ENCODE measurements at places on chromosomes 4 and X.

DNA sequence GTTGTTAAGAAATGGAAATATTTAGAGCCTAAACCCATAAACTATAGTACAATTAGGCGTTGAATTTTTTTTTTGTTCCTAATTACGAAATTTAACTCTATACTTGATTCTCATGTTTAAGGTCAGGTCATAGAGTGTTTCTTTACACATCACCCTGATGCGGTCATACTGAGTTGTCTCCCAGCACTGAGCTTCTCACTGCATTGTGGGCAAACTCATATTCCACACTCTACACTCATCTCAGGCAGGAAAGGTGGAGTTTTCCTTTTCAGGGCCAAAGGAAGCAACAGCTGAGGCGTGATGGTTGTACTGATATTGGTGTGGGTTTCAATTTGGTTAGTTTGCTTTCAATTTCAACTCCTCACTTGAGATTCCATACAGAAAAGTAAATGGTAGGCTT lies 75.4 kb downstream of the FAT4 start:
- no peak for DNase-seq

DNA sequence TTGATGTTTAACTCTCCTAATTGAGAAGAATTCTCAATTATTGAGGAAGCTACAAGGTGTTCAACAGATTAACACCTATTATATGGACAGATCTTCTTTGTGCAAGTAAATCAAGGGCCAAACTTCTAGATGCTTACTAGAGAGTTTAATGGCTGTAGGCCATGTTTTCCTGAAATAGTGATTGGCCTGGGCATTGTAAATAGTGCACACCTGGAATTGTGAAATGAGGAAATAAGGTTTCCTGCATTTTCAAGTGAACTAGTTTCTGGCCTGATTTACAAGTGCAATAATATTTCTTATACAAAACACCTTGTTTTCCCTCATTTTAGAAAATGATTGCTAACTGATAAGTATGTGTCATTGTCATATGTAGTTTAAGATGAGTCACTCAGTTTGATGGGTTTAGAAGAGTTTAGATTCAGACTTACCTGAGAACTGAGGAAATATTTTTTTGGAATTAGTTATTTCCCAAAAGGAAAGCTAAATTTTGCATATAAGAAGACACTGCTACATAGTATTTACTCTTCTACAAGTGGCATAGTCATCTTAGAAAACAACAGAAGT lies 21.2 kb downstream of the AFF1 start:
- DNase-seq, result no peak

DNA sequence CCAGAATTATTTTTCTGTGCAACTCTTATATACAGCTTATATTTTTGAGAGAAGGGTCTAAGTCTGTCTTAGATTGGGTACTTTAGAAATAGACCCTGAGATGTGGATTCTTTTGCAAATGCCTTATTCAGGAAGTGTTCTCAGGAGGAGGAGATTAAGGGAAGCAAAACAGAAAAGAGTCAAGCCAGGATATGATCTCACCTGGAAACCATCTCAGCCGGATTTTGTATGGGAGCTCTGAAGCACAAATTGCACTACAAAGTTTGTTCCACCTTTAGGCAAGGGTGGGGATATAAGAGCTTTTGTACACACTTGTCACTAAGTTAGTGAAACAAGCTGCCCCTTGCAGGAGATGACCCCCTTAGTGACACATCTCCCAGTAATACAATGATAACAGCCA lies 121.2 kb upstream of the GRPR start:
- no peak for DNase-seq

- no peak for DNase-seq
Measured at GRCh38 chrX:75784680-75785491, at the start of gene MAGEE2. Gene MAGEE2 (minus strand): TSS chrX:75785254. CDS start chrX:75785051, 203 bp downstream.

GRCh38 chr4:15396157-15396800 lies 31.6 kb upstream of the C1QTNF7 start:
- no peak for DNase-seq

DNA sequence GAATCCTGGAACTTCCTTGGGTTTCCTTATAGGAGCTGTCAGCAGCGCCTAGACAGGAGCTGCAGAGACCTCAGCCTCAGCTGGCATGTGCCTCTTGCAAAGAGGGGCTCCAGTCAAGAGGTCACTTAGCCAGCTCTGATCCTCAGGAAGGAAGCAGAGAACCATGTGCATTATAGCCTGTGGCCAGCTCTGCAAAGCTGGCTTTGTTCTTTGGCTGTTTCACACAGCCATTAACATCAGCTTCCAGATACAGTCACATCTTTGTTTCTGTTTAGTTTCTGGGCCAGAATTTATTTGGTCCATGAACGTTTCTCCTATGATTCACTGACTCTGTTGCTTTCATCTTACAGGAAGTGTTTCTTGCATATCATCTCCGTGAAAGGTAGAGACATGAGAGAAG lies 92.4 kb downstream of the CC2D2A start:
- DNase-seq, result no peak

DNA sequence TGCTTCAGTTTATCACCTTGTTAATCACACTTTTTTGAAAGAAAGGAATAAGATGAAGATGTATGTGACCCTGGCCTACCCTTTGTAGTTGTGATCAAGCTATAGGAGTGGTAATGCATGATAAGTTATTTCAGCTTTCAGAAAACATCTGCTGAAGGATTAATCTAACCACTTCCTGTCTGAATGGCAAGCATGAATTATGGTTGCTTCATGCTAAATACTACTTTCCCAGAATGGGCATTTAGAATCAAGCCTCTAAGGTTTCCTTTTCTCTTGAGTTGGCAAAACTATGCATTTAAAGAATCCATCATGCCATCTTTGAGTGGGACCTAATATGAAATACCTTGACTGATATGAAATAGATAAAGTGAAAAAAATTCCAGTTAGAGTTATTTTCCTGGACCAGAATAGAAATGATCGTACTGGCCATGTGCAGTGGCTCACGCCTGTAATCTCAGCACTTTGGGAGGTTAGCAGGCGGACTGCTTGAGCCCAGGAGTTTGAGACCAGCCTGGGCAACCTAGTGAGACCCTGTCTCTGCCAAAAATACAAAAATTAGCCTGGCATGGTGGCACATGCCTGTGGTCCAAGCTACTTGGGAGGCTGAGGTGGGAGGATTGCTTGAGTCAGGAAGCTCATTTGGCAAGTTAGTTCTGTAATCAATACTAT lies 59.1 kb downstream of the ANXA3 start:
- peak; percentile 35 for DNase-seq

DNA sequence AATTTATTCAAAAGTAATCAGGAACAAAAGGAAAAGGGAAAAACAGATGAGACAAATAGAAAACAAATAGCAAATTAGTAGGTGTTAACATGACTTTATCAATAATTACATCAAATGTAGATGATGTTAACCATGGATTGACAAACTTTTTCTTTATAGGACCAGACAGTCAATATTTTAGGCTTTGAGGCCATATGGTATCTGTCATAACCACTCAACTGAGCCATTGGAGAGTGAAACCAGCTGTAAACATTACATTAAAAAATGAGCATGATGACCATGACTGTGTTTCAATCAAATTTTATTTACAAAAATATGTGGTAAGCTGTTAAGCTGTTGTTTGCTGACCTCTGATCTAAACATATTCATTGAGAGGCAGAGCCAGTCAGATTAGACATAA lies 118.5 kb upstream of the NWD2 start:
- DNase-seq, result no peak

- DNase-seq, result no peak
Measured at GRCh38 chrX:24369816-24370215, 9.4 kb downstream of the SUPT20HL1 start.

DNA sequence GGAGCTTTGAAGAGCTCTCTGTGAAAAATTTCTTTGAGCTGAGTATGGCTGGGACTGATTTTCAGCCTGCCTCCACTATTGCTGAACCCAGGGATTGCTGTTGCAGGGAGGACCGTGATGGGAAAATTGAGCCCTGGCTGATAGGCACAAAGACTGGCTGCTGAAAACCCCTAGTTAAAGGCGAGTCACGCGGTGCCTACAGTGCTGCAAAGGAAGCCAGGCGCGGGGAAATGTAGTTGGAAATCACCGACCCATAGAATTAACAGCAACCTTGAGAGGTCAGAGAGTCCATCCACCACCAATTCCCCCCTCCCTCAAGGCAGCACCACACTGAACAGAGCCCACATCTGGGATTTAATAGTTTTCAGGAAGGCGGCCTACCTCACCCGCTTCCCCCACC lies 26.0 kb downstream of the FRMD7 start:
- no peak for DNase-seq

- no peak for DNase-seq
Measured at GRCh38 chrX:97158269-97158668, 274.6 kb downstream of the RPA4 start.

DNA sequence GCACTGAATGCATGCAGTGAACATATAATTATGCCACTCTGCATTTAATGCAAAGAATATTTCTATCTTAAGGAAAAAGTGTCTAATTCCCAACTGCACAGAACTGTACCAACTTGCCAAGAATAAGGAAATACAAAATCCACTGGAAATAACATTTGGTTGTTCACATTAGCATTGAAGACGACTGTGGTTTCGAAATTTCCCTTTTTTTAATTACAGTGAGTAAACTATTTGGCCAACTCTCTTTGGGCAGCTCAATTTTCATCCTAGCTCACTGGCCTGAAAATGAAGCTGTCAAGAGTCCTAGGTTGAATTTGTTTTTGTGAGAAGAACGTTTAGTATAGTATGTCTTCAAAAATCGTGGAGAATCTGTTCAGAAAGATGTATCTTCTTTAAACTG lies 81.6 kb upstream of the MID1 start:
- no peak for DNase-seq

DNA sequence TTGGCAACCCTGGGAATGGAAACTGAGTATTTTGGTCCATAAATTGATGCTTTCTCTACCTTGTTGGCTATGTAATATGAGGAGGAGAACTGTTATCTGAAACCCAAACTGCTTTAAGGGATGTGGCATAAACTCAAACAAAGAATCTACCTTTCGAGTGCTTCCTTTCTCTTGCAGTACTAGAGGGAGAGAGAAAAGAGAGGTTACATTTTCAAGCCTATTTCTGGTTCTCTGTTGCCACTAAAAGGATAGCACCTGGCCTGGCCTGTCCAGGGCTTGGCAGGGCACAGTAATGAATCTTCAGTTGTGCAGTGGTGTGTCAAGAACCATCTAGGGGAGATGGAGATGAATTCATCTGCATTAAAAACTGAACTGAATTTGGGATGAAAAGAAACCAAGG lies 308.6 kb downstream of the PTTG2 start:
- DNase-seq, result no peak

DNA sequence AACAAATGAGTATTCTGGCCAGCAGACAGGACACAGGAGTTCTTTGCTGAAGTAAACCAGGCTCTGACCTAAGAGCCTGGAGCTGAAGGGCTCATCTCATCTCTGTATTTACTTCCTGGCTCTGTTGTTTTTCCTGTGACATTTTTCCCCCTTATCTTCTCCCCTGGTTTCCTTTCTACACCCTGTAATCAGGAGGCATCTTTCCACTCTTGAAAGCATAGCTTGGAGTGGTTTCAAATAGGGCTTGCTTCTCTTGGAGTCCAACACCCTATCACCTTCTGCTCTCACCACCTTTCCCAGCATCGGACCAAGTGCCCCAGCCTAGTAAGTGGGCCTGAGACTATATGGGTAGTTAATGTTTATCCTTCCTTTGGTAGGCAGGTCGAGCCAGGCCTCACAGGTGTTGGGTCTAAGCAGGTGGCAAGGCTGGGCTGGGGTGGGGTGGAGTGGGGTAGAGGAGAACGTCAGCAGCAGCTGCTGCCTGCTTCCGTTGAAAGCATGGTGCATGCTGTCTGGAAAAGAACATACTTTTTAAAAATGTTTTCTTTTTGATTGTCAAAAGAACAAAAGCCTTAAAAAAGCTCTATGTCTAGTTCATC lies 1.2 kb downstream of the DRP2 start:
- DNase-seq, result no peak

DNA sequence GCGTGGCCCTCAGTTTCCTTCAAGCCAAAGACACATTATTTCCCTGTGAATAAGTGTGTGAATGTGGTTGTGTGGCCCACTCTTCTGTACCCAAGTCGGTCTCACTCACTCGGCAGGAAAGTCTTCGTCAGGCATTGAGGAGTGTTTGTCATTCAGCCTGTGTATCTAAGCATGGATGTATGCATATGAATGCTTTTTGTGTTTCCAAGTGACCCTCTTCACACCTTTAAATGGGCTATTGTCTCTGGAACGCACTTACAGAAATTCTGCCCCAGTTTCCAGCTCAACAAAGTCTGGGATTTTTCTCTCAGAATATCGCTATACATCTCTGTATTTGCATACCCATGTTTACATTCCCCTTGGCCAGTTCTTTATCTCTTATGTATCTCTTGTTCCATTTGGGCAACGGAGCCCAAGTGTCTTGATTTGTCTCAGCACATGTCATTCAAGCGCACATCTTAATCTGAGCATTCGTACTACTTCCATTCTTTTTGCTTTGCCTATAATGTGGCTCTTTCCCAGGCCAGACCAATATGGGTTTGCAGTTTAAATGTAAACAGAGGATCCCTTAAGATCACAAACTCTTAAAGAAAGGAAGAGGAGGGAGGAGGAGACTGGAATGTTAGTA lies 4.8 kb downstream of the BCOR start:
- no peak for DNase-seq

- DNase-seq, result peak; percentile 70
Measured at GRCh38 chr4:7910952-7911578, 28.6 kb downstream of the AFAP1 start.

DNA sequence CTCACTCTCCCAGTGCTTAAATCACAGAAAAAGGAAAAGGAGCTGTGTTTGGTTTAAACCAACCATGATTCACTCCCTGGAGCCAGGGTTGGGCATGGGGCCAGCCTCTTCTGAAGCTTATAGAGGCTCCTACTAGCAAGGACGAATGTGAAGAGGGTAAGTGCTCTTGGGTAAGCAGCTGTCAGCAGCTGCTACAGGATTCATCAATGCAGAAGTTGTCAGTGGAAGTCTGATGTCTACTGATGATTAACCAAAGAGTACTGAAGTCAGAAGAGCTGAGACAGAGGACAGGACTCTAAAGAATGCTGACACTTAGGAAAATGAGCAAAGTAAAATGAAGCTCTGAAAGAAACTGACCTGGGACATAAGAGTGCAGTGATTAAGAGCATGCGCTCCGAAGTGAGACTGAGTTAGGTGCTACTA lies 32.7 kb upstream of the JADE1 start:
- DNase-seq, result peak; percentile 78

- no peak for DNase-seq
Measured at GRCh38 chrX:84186603-84187532, 1.1 kb downstream of the RPS6KA6 start.

DNA sequence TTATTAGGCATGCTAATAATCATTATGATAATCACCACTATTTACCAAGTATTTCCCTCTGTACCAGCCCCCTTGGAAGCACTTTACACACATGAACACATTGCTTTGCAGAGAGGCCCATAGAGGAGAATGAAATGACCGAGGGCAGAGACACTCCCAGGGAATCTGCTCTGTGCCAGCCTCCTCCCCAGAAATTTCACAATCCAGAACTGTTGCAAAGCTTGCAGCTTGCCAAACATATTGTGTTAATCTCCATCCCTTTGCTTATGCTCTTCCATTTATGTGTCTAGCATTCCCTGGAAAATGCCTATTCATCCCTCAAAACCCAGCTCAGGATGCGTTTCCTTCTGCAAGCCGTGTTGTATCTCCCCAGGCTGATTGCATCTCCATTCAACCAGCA lies 37.8 kb downstream of the CYTL1 start:
- DNase-seq, result no peak

Data from HS-5 (cell line).